Tibial nerve (tissue), 4 donors: ENCODE measurements at places on chromosomes 2 and 18. TPM values are rescaled to one million over a fixed set of nuclear protein-coding genes. Genes with fewer than 3 reads are reported as not detected.

The PID1 gene
- total RNA-seq: 33.1 TPM

The SLC20A1 gene
- total RNA-seq: 31.4 TPM

The CHCHD5 gene
- 30.6 TPM for total RNA-seq

The NRP2 gene
- 175 TPM for total RNA-seq

DNA sequence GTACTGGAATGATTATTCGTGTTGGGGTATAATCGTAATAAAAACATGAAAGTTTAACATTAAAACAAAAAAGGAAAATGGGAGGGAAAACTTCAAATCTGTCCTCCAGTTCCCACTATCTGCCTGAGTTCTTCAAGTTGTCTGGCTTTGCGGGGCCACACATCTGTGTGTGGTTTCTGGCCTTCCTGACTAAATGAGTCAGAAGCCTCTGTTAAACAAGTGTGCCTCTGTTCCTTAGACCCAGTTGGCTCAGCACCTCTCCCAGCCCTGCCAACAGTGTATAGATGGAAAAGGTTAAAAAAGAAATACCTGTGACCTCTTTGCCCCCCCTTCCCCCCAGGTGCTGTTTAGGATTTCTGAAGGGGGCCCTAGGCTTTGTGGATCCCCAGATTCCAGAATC, 30.2 kb downstream of the XDH start:
- DNase-seq: no peak
- no peak overlapping the region for H3K27ac ChIP-seq
- H3K36me3 ChIP-seq: no peaks in the 10 kb centered on the region
- no peaks in the 10 kb centered on the region for H3K27me3 ChIP-seq
- no peaks in the 10 kb centered on the region for H3K4me1 ChIP-seq
- H3K4me3 ChIP-seq: no peak overlapping the region

- H3K36me3 ChIP-seq: no peaks in the 10 kb centered on the region
- H3K4me3 ChIP-seq: no peak overlapping the region
- no peak overlapping the region for H3K27ac ChIP-seq
These were observed 201.3 kb upstream of the APCDD1 start for GRCh38 chr18:10252952-10253705.

DNA sequence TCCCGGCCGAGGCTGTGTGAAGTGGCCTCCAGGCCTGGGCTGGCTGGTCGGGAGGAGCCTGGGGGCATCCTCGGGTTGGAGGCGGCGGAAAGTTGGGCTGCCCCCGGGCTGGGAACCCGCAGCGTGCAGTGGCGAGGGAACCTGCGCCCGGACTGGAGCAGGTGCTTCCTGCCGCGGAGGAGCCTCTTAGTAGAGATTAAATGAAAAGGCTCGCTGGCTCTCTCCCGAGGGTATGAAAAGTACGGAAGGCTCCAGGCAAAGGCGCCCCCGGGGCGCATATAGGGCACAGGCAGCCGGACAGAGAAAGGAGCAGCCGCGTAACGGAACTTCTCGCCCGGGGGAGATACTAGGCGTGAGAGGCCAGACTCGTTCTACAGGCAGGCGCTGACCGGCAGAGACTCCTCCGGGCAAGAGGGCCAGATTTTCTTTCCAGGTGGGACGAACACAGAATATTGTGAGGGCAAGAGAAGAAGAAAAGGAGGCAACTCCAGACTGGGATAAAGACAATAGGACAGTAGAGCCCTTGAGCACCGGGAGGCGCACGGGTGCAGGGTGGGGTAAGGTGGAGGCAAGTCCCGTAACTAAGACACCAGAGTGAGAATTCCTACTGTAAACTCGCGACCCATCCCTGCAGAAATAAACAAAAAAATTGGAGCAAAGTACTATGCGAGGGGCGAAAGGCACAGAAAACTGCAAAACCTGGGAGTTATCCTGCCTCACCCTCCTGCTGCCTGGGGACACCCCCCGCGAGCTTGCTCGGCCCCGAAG, 816 bp downstream of the CDH2 start:
- H3K4me3 ChIP-seq: peak overlapping the region; percentile 26
- no peak for DNase-seq
- H3K36me3 ChIP-seq: no peaks in the 10 kb centered on the region
- no peaks in the 10 kb centered on the region for H3K4me1 ChIP-seq

DNA sequence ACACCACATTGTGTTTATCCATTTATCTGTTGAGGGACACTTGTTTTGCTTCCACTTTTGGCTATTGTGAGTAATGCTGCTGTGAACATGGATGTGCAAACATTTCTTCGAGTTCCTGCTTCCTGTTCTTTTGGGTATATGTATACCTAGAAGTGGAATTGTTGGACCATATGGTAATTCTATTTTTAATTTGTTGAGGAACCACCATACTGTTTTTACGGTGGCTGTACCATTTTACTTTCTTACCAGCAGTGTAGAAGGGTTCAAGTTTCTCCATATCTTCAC, 23.1 kb downstream of the ANXA4 start:
- no peaks in the 10 kb centered on the region for H3K27me3 ChIP-seq
- H3K4me1 ChIP-seq: peaks cover 23% of the 10 kb centered on the region
- DNase-seq: no peak
- no peaks in the 10 kb centered on the region for H3K36me3 ChIP-seq
